ENCODE measurements at places on chromosomes 13 and 19.

- no peak for DNase-seq
These were observed 805.6 kb upstream of the ARGLU1 start for GRCh38 chr13:107373551-107373950.

GRCh38 chr13:99980201-99980823 lies 1.3 kb upstream of the ZIC2 start:
- DNase-seq, result peak; percentile 62

DNA sequence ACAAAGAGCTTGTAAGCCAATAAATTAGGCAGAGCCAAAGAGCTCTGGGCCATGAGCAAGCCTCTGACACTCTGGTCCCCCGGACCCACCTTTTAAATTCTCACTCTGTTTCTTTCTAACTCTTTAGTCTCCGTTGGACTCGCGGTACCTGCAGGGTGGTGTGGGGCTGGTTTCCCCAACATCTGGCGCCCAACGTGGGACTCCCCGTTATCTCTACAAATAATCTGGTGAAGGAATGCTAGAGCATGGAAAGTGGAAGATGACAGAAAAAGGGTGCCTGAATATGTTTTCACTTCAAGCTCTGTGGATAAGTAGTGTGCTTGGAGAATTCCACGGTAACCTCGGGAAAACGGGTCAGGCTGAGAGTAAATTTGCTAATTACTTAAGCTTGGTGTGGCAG lies 36.5 kb upstream of the CYP2B6 start:
- peak; percentile 26 for DNase-seq

GRCh38 chr19:41303954-41304353 lies 6.0 kb upstream of the CCDC97 start:
- DNase-seq, result no peak

DNA sequence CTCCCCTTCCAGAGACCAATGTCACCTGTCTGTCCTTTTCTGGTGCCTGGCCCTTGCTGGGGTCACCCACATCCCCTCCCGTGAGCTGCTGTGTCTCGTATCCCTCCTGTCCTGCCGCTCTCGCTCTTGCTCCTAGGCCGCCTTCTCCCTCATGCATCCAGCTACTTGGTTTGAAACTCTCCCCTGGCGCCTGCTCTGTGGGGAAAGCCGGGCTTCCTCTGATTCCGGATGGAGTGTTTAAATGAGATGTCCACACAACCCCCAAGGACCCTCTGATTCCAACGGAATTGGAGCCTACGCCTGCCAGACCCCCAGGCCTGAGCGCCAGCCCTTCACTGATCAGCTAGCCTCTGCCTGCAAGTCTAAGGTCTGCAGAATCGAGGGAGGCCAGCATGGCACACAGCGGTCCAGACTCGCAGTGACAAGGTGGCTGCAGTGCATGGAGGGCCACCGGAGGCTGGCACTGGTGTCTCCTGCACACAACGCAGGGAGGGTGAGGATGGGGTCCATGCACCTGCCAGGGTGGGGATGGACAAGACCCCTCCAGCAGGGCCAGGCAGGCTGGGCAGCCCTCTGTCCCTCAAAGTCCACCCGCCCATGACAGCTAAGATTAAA lies 47.2 kb downstream of the RFX2 start:
- DNase-seq, result no peak

GRCh38 chr13:97339019-97339987 lies 94.7 kb upstream of the RAP2A start:
- peak; percentile 3 for DNase-seq

DNA sequence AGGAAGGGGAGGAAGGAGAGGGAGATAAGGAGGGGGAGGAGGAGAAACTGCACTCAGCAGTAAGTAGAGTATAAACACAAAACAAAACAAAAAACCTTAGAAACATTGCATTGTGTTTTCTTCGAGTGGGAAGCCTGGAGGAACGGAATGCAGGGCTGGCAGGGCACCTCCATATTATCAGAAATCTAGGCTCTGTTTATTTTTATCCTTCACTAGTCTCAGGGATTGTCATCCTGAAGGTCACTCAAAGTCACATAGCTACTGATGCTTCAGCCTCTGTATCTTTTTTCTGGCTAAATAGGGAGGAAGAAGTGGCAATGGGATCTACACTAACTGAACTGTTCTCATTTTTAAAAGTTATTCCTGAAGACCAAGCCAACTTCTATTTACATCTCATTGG lies 467.8 kb downstream of the KCTD12 start:
- DNase-seq, result no peak

- DNase-seq, result no peak
These were observed 22.2 kb downstream of the ZNF175 start for GRCh38 chr19:51593138-51593890.

DNA sequence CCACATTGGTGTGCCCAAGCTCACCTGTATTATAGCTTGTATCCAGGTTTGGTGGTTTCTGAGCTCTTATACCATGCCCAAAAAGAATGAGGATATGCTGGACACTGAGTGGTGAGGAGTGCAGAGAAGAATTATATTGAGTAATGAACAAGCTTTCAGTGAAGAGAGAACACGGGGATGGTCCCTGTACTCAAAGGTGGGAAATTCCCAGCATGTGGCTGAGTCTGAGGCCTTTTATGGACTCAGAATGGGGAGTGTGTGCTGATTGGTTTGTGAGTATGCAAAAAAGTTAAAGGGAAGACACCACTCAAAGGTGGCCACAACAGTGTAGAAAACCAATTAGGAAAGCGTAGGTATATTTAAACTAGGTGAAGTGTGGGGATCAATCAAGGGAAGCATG lies 191.2 kb upstream of the SLITRK6 start:
- no peak for DNase-seq

GRCh38 chr19:21202865-21203494 lies 61.1 kb downstream of the ZNF431 start:
- no peak for DNase-seq

GRCh38 chr19:13841962-13842290 lies 35.0 kb upstream of the NANOS3 start:
- DNase-seq, result no peak
